HCT116 (cell line): ENCODE measurements at places on chromosomes 1 and 21.

DNA sequence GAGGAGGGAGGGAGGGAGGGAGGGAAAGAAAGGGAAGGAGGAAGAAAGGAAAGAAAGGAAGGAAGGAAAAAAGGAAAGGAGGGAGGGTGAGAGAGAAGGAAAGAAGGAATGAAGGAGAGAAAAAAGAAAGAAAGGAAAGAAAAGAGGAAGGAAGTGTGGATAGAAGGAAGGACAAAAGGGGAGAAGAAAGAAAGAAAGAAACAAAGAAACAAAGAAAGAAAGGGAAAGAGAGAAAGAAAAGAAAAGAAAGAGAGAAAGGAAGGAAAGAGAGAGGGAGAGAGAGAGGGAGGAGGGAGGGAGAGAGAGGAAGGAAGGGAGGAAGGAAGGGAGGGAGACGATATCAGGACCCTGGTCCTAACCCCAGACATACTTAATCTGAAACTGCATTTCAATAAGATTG lies 146.2 kb upstream of the ZC3H11B start:
- H3K4me1 ChIP-seq = no peaks in the 10 kb centered on the region
- no peaks in the 10 kb centered on the region for H3K36me3 ChIP-seq
- H3K27ac ChIP-seq = no peak overlapping the region
- no peaks in the 10 kb centered on the region; the same call in 1 of the 2 replicates for H3K27me3 ChIP-seq

GRCh38 chr21:46122758-46123683 lies 25.1 kb downstream of the COL6A2 start:
- no peak for DNase-seq
- H3K4me1 ChIP-seq = no peaks in the 10 kb centered on the region
- H3K27me3 ChIP-seq = no peaks in the 10 kb centered on the region
- H3K36me3 ChIP-seq = no peaks in the 10 kb centered on the region
- no peak overlapping the region for H3K4me3 ChIP-seq

GRCh38 chr1:19073311-19074186 lies 117.1 kb upstream of the IFFO2 start:
- H3K36me3 ChIP-seq = peaks cover 19% of the 10 kb centered on the region
- DNase-seq = no peak
- H3K27me3 ChIP-seq = no peaks in the 10 kb centered on the region
- H3K4me1 ChIP-seq = no peaks in the 10 kb centered on the region
- H3K4me3 ChIP-seq = no peak overlapping the region

GRCh38 chr1:221449801-221450470 lies 292.0 kb downstream of the DUSP10 start:
- H3K27ac ChIP-seq = no peak overlapping the region
- H3K4me1 ChIP-seq = no peaks in the 10 kb centered on the region
- H3K36me3 ChIP-seq = no peaks in the 10 kb centered on the region

DNA sequence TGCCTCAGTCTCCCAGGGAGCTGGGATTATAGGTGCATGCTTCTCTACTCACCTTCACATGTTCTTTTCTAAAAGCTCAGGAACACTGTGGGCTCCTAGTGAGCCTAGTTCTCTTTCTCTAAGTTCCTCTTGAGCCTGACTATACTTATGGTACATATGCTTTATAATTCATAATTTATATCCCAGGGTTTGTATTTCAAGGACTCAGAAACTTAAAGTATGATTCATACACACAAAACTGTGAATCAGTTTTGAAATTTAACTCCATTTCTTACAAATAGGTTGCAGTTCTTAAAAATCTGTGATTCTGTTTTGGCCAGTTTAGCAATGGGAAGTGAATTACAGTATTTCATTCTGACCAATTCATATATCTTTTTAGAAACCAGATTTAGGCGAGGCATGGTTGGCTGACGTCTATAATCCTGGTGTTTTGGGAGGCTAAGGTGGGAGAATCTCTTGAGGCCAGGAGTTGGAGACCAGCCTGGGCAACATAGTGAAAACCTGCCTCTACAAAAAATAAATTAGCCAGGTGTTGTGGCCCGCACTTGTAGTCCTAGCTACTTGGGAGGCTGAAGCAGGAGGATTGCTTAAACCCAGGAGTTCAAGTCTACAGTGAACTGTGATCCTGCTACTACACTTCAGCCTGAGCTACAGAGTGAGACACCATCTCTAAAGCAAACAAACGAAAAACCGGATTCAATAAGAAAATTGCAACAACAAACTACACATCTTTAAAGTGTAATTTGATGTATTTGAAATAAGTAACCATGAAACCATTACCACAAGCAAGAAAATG lies 15.6 kb downstream of the RASAL2 start:
- H3K36me3 ChIP-seq = no peaks in the 10 kb centered on the region
- no peaks in the 10 kb centered on the region for H3K27me3 ChIP-seq
- DNase-seq = no peak

DNA sequence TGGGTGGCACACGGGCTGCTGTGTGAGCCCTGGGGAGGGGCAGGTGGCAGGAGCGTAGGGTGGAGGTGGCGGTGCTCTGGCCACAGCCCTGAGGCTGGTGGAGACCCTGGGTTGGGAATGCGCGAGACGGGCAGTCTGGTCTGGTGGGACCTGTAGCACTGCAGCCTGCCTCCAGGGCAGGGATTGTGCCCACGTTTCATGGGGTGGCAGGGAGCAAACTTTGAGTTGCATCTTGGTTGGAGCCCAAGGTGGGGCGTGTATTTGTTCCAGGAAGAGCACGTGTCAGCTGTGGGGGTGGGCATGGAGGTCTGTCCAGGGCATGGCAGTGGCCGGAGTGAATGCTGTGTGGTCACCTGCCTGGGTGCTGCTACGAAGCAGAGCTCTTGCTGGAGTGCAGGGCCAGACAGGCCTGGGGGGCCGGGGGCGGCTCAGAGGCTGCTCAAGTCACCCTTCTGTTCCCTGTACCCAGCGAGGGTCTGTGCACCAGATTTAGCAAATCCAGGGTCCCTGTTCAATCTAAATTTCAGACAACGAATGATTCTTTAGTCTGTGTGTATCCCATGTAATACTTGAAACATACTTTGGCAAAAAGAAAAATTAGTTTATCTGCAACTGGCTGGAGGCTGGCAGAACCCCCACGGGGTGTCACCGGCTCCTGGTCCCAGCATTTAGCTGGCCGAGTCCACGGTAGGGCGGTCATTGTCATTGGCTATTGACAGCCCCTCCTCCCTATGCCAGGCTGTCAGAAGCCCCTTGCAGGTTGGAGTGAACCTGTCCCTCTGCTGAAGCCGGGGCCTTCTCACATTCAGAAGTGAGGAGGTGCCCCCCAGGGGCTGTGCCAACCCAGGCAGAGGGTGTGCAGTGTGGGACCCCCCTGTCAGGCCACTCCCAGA lies 27.3 kb downstream of the KRTAP10-1 start:
- no peak for DNase-seq
- no peaks in the 10 kb centered on the region for H3K27me3 ChIP-seq
- no peak overlapping the region for H3K4me3 ChIP-seq
- H3K36me3 ChIP-seq = no peaks in the 10 kb centered on the region

GRCh38 chr1:61368876-61369275 lies 286.5 kb downstream of the NFIA start:
- H3K4me1 ChIP-seq = no peaks in the 10 kb centered on the region
- no peaks in the 10 kb centered on the region for H3K36me3 ChIP-seq
- no peak for DNase-seq
- H3K4me3 ChIP-seq = no peak overlapping the region
- H3K27me3 ChIP-seq = no peaks in the 10 kb centered on the region
- H3K27ac ChIP-seq = no peak overlapping the region

GRCh38 chr1:9730096-9730901 lies 78.8 kb downstream of the PIK3CD start:
- DNase-seq = no peak
- no peak overlapping the region for H3K27ac ChIP-seq
- H3K4me3 ChIP-seq = no peak overlapping the region
- no peaks in the 10 kb centered on the region for H3K4me1 ChIP-seq
- H3K27me3 ChIP-seq = no peaks in the 10 kb centered on the region
- peaks cover 45% of the 10 kb centered on the region for H3K36me3 ChIP-seq

DNA sequence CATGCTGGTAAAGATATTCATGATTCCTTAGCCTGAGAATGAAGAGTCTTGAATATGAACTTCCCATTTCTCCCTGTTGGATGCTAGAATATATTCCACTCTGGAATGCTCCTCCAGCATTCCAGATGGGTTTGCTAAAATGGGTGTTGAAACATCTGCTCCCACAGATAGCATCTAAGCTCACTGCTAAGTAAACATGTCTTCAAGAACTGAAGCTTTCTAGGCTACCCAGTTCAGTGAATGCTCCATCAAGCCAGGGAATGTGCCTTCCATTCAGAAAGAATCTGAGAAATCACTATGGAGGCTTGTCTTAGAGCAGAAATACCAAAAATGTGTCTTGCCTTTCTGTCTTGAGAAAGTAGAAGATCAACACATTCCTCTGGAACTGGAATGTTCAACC lies 81.1 kb downstream of the TNFSF18 start:
- DNase-seq = no peak
- no peaks in the 10 kb centered on the region for H3K27me3 ChIP-seq
- H3K4me3 ChIP-seq = no peak overlapping the region
- no peaks in the 10 kb centered on the region for H3K4me1 ChIP-seq
- H3K36me3 ChIP-seq = no peaks in the 10 kb centered on the region

DNA sequence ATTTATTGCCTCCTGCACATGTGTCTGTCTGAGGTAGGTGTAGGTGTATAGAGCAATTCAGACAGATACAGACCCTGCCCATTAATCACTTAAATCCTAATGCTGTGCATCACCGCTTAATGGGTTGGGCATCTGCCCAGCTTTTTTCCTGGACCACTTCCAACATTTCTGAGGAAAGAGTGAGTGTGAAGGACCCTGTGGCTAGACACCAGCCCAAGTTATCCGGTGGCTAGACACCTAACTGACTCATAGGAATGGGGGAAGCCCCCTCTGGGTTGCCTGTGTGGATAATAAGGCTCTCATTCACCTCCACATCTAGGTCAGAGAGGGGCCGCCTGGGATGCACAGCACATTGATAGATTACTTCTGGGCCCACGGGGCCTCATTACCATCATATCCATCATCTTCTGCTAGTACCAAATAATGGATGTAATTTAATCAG lies 121.1 kb upstream of the RAVER2 start:
- no peak for DNase-seq
- no peaks in the 10 kb centered on the region for H3K36me3 ChIP-seq
- no peak overlapping the region for H3K27ac ChIP-seq

GRCh38 chr1:230496451-230496850 lies 70.3 kb upstream of the PGBD5 start:
- no peak for DNase-seq
- peaks cover 35% of the 10 kb centered on the region for H3K27me3 ChIP-seq
- no peaks in the 10 kb centered on the region for H3K36me3 ChIP-seq
- no peak overlapping the region for H3K27ac ChIP-seq
- no peaks in the 10 kb centered on the region for H3K4me1 ChIP-seq
- H3K4me3 ChIP-seq = no peak overlapping the region

GRCh38 chr1:204464701-204465100 lies 29.9 kb downstream of the PIK3C2B start:
- H3K36me3 ChIP-seq = 0 out of 2 replicates have a peak, but pooled peaks cover 2% of the 10 kb centered on the region
- no peak for DNase-seq
- no peak overlapping the region for H3K27ac ChIP-seq

DNA sequence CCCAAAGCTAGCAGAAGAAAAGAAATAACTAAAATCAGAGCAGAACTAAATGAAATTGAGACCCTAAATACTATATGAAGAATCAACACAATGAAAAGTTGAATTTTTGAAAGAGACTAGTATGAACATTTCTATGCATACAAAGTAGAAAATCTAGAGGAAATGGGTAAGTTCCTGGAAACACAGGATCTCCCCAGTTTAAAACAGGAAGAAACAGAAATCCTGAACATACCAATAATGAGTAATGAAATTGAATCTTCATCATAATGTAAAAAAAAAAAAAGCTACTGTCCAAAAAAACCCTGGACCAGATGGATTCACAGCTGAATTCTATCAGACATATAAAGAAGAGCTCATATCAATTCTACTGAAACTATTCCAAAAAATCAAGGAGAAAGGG lies 233.5 kb downstream of the PLPP3 start:
- no peak overlapping the region for H3K27ac ChIP-seq
- H3K4me3 ChIP-seq = no peak overlapping the region
- H3K4me1 ChIP-seq = no peaks in the 10 kb centered on the region
- no peaks in the 10 kb centered on the region for H3K27me3 ChIP-seq
- DNase-seq = no peak
- H3K36me3 ChIP-seq = no peaks in the 10 kb centered on the region

- no peak overlapping the region for H3K4me3 ChIP-seq
- H3K4me1 ChIP-seq = no peaks in the 10 kb centered on the region
Measured at GRCh38 chr1:177273141-177273540, 102.4 kb downstream of the BRINP2 start.

DNA sequence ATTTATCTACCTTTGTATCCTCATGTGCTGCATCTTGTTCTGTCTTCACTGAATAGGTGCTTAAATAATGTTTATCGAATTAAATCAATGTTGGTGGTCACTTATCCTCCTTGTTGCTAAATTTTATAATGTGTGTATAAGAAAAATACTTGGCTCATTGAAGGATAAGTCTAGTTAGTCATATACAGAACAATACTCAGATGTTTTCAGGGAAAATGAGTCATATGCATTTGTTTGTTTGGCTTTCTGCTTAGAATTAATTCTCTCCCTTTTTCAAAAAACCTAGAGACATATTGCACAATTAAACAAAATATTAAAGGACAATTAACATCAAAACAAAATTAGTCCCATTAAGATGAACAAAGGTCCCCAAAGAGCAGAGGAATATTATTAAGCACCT lies 89.0 kb downstream of the UBE2U start:
- no peaks in the 10 kb centered on the region for H3K4me1 ChIP-seq
- H3K27ac ChIP-seq = no peak overlapping the region
- no peaks in the 10 kb centered on the region for H3K36me3 ChIP-seq

DNA sequence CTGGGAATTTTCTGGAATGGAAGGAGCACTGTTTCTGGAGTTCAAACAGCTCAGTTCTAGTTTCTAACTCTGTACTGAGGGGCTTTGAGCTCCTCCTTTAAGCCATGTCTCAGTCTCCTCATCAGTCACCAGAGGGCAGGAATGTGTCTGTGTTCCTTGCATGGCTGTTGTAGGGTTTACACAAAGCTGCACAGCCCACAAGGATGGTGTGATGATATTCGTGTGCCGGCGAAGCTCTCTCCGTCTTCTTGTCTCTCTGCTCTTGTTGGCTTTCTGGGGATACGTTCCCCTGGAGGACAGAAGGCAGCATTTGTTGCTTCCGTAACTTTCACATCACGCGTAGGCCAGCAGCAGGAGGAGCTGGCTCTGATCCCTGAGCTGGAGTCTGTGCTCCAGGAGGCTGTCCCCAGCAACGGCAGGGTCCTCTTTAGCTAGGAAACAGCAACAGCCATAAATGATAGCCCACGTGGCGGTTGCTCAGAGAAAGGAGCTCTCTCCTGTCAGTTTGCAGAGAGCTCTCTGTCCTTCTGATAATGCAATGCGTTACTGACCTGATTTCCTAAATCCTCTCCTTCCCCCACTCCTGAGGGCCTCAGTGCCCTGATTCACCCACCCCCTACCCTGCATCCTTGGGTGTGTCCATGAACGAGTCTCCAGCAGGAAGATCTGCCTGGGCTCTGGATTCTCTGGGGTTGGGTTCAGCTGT lies 189.2 kb upstream of the VAMP3 start:
- no peaks in the 10 kb centered on the region for H3K27me3 ChIP-seq
- no peak overlapping the region for H3K27ac ChIP-seq
- no peak for DNase-seq
- no peaks in the 10 kb centered on the region for H3K4me1 ChIP-seq

GRCh38 chr21:26451081-26451740 lies 121.9 kb downstream of the CYYR1 start:
- no peak for DNase-seq
- H3K36me3 ChIP-seq = no peaks in the 10 kb centered on the region
- H3K27ac ChIP-seq = no peak overlapping the region
- no peaks in the 10 kb centered on the region for H3K27me3 ChIP-seq
- H3K4me3 ChIP-seq = no peak overlapping the region
- H3K4me1 ChIP-seq = no peaks in the 10 kb centered on the region
